Activated CD8-positive, alpha-beta T cell treated with anti-CD3 and anti-CD28 coated beads, Interleukin-2, amount 10 ng/mL, durations not matched to agents 7 days and 5 days (primary cell): ENCODE measurements at places on chromosomes 1 and 21. TPM values are rescaled to one million over a fixed set of nuclear protein-coding genes. Genes with fewer than 3 reads are reported as not detected.

Gene SYTL1
- 81.0 TPM for total RNA-seq

Gene FCRLA
- total RNA-seq: not detected

Gene PHLDA3
- 18.7 TPM for total RNA-seq

Gene AMY1B
- total RNA-seq: not detected

Gene MSH4
- total RNA-seq: 0.21 TPM
